ENCODE measurements at places on chromosomes 3 and 15. TPM values are rescaled to one million over a fixed set of nuclear protein-coding genes. Genes with fewer than 3 reads are reported as not detected.

DNA sequence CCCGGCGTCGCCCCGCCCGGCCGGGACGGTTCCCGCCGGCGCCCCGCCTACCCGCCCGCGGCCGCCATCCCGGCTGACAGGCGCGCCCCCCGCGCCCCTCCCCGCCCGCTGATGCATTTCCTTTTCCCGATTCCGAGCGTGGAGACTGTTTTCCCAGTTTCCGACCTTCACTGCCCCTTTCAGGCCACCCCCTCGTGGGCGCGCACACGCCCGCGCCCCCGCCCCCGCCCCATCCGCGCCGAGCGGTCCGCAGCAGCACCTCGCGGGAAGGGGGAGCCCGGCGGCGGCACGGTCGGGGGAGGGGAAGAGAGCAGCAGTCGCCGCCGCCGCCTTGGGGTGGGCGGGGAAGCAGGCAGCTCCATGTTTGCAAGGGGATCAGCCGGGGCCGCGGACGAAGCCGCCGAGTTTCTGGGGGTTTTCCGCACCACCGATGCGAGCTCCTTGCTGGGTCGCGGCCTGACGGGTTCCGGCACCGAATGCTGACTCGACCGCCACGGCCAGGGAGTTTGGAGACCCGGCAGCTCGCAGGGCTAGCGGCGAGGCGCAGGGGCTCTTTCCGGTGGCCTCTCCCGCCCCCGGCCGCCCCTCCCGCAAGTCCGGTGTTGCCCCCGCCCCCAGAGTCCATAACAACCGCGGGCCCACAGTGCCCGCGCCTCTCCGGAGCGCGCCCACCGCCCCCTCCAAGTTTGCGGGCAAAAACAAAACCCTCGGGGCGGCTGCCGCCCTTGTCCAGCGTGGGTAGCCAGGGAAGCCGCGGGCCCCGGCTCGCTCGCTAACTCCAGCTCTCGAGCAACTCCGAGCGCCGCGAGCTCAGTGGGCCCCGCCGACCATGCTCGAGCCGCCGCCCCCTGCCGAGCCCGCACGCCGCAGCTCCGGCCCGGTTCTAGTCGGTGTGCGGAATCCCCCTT is 3.2 kb upstream of the SIN3A start:
- peak overlapping the region; percentile 96 for H3K27ac ChIP-seq
- no peaks in the 10 kb centered on the region for H3K36me3 ChIP-seq

GRCh38 chr3:112304611-112305010 is 10.6 kb upstream of the SLC9C1 start:
- DNase-seq = no peak
- H3K27ac ChIP-seq = no peak overlapping the region
- no peaks in the 10 kb centered on the region for H3K27me3 ChIP-seq
- peaks cover 3% of the 10 kb centered on the region for H3K4me1 ChIP-seq

GRCh38 chr3:33117461-33117860 is 3.6 kb downstream of the CRTAP start:
- DNase-seq = no peak
- peaks cover 16% of the 10 kb centered on the region for H3K4me1 ChIP-seq
- no peak overlapping the region for H3K4me3 ChIP-seq
- no peaks in the 10 kb centered on the region for H3K27me3 ChIP-seq
- H3K36me3 ChIP-seq = no peaks in the 10 kb centered on the region

DNA sequence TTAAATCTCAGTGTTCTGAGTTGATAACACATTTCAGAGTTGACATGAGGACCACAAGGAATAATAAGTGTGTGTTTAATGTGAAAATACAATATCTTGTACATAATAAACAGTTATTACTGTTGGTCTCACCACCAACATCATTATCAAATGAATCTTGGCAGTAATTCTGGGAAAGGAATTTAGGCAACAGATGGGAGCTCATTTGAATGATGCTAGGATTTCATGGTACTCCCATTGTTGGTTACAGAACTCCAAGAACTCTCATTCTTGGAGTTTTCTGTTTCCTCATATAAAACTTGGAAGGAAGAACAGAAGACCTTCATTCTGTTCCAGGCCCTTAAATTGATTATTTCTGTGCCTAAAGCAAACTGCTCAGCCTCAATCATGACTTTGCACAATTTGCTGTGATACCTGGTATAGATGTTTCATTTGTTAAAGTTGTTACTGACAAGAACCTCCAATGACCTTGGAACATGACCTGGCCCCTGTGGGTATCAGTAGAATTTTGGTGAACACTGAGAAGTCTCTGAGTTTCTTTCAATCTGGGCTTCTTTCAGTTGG is 385.8 kb downstream of the LPP start:
- DNase-seq = no peak
- no peaks in the 10 kb centered on the region for H3K27me3 ChIP-seq
- no peaks in the 10 kb centered on the region for H3K36me3 ChIP-seq
- H3K4me3 ChIP-seq = no peak overlapping the region
- no peak overlapping the region for H3K27ac ChIP-seq
- H3K4me1 ChIP-seq = no peaks in the 10 kb centered on the region

DNA sequence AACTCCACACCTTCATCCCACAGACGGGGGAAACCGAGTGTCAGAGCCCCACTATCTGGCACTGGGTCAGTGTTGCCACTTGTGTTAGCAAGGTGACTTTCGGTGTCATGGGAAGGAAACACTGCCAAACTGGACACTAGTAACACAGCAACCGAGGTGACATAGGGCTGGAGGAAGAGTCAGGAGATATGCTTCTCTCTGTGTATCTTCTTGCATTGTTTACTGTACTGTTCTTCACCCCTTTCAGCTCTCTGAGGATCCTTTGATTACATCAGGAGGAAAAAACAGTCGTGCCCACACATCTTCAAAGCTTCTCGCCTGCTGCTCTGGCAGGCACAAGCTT is 109.4 kb upstream of the RAD18 start:
- no peak overlapping the region for H3K4me3 ChIP-seq
- no peak for DNase-seq
- no peak overlapping the region for H3K27ac ChIP-seq
- H3K4me1 ChIP-seq = no peaks in the 10 kb centered on the region
- no peaks in the 10 kb centered on the region for H3K36me3 ChIP-seq

DNA sequence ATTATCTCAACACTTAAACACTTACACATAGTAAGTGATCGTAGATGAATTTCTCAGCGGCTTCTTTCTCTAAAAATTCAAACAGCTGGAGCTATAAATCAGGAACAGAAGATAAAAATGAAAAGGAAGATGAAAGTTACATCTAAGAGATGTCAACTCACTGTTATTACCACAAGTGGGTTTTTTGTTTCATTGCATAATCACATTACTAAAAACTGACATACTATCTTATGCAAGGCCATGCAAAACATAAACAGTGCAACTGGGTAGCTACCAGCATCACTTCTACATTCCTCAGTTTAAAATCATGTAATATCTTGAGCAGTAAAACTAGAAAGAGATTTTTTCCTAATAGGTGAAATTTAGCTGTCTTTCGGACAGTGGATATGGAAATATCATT is 14.9 kb downstream of the MINDY4B start:
- DNase-seq = no peak
- no peaks in the 10 kb centered on the region for H3K36me3 ChIP-seq
- H3K27ac ChIP-seq = no peak overlapping the region
- H3K27me3 ChIP-seq = no peaks in the 10 kb centered on the region

Gene B3GALNT1
- total RNA-seq = 0.18 TPM

Gene MYO5C
- 29.1 TPM for total RNA-seq

Gene COMMD4
- 61.1 TPM for total RNA-seq

Measured in Peyer's patch (tissue), 4 donors.